ENCODE measurements at places on chromosomes 13 and 19. TPM values are rescaled to one million over a fixed set of nuclear protein-coding genes. Genes with fewer than 3 reads are reported as not detected.

DNA sequence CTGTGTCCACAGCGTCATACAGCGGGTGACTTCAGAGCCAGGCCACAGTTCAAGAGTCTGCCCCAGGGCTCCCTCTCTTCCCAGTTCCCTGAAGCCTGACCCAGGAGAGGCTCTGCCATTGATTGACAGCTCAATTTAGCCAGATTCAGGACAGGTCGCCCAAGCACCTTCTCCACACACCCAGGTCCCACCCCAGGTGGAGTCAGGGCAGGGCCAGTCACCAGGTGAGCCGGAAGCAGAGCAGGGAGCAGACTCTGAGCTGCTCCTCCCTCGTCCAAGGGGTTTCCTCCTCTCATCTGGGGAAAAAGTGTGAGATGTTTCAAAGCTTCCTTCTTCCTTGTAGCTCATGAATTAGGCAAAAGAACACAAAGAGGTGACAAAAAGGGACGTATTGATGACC lies 5.6 kb downstream of the CEACAM7 start:
- no peaks in the 10 kb centered on the region for H3K4me1 ChIP-seq
- no peak overlapping the region for H3K4me3 ChIP-seq
- no peaks in the 10 kb centered on the region for H3K27me3 ChIP-seq
- no peak overlapping the region for H3K27ac ChIP-seq
- H3K36me3 ChIP-seq = no peaks in the 10 kb centered on the region
- no peak for DNase-seq

SHISA7 gene
- 0.05 TPM for total RNA-seq

DNA sequence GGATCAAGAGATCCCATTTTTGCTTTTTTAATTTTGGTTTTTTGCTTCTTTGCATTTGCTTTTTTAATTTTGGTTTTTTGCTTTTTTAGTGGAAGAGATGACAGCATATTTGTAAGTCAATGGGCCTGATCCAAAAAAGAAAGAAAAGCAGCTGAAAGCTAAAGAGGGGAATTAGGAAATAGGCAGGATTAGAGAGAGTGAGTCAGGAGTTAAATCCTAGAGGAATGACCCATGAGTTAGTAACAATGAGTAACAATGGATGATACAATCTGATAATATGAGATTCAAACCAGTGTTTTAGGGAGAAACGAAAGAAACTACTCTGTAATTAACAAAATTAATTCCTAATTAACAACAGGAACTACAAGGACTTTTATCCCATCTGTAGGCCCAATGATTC lies 111.2 kb upstream of the SGCG start:
- H3K4me3 ChIP-seq = no peak overlapping the region
- H3K4me1 ChIP-seq = no peaks in the 10 kb centered on the region
- DNase-seq = no peak
- no peaks in the 10 kb centered on the region for H3K36me3 ChIP-seq

DNA sequence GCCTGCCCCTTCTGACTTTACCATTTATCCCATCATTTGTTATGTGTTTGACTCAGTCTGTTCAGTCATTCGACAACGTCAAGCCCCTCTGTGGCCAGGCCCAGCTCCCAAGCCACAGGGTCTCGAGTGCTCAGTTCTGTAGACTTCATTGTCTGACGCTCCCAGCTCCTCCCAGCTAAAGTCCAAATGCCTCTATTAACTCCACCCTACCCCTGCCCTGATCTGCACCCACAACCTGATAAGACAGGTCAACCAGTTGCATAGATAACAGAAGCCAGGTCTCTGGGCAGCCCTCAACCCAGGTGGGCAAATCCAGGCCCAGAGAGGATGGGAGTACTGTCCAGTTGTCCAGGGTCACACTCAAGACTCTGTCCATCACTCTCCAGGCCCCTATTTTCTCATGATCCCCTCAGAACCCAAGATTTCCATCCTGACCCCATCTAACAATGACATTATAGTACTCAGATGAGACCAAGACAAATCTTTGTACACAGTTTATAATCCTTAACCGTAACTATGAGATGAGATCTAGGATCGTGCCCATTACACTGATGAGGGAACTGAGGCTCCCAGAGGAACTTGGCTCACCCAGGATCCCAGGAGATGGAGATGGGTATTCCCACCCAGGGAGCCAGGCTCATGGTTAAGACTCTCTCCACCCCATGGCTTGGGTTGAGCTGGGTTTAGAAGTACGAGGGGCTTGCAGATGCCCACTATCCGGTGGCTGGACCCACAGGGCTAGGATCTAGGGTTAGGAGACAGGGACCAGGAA lies 1.1 kb downstream of the TM6SF2 start:
- no peaks in the 10 kb centered on the region for H3K4me1 ChIP-seq
- H3K27ac ChIP-seq = peak overlapping the region; percentile 69
- H3K27me3 ChIP-seq = peaks cover 17% of the 10 kb centered on the region
- H3K36me3 ChIP-seq = peaks cover 4% of the 10 kb centered on the region
- DNase-seq = no peak

DNA sequence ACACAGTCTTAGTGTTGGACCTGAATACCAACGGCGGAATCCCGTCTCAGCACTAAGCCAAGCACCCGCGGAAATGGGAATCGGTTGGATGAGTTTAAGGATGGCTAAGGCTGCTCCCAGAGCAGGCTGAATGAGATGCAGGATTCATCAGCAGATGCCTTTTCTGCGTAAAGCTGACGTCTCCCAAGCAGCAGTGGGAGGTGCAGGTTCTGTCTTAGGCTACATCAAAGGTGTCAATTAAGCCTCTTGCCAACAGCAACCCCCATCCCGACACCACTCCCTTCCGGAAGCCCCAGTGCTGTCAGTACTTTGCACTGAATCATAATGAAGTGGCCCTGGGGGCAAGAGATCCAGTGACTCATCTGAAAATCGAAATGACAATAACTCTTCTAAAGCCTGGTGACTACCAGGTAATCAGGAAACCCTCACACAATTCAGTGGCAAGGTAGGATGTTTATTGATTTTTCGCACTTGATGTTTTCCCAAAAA lies 275.6 kb downstream of the DCLK1 start:
- no peak for DNase-seq
- H3K27ac ChIP-seq = peak overlapping the region; percentile 44
- H3K4me3 ChIP-seq = no peak overlapping the region
- peaks cover 35% of the 10 kb centered on the region for H3K27me3 ChIP-seq
- peaks cover 5% of the 10 kb centered on the region for H3K36me3 ChIP-seq

- peaks cover 21% of the 10 kb centered on the region for H3K4me1 ChIP-seq
- no peak for DNase-seq
- peak overlapping the region; percentile 97 for H3K4me3 ChIP-seq
- H3K27me3 ChIP-seq = no peaks in the 10 kb centered on the region
- H3K27ac ChIP-seq = peak overlapping the region; percentile 93
Measured at GRCh38 chr19:41957838-41958366, 1.2 kb downstream of the RABAC1 start.

DNA sequence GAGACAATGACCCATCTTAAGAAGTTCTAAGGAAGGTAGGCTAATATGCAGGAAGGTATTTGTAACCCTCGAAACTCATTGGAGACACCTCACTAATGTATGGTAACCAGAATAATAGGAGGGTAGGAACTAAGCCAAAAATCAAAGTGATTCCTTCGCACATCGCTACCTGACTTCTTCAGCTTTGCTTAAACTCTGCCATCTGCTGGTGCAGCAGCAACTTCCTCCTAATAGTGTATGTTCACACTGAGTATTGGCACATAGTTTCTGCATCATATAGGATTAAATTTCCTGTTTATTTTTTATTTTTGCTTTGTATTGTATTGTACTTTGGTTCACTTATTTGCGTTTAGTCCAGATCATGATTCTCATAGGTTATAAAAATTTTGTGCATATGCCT lies 676.2 kb downstream of the GPC5 start:
- H3K4me1 ChIP-seq = no peaks in the 10 kb centered on the region
- no peak for DNase-seq
- no peak overlapping the region for H3K27ac ChIP-seq
- no peaks in the 10 kb centered on the region for H3K27me3 ChIP-seq
- H3K36me3 ChIP-seq = no peaks in the 10 kb centered on the region
- H3K4me3 ChIP-seq = no peak overlapping the region

DNA sequence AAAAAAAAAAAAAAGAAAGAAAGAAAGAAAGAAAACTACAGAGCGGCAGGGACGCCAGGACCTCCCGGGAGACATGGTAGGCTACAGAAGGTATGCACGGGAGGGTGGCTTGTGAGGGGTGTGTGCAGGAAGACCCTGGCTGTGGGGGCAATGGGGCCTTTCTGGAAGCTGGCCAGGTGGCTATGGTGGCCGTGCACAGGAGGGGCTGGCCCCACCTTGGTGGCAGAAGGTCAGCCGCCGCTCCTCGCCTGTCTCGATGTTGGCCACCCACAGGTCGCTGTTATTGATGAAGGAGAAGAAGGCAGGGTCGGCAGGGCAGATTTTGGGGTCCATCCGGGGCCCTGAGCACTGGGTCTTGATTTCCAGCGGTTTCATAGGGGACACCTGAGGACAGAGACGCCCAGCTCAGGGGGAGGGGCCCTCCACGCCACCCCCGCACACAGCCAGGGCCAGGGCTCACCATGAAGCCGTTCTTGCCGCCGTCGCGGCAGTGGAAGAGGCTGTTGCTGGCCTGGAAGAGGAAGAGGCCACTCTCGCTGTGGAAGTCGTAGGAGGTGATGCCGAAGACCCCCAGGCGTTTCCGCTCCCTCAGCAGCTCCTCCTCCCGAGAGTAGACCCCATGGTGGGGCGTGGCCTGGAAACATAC lies 19.8 kb downstream of the DPP9 start:
- no peak overlapping the region for H3K27ac ChIP-seq
- no peaks in the 10 kb centered on the region for H3K4me1 ChIP-seq
- DNase-seq = no peak
- H3K36me3 ChIP-seq = no peaks in the 10 kb centered on the region

POU2F2 gene
- total RNA-seq = 1.7 TPM

GRCh38 chr13:37349916-37350315 lies 244.5 kb upstream of the CSNK1A1L start:
- no peaks in the 10 kb centered on the region for H3K27me3 ChIP-seq
- no peak overlapping the region for H3K4me3 ChIP-seq
- peaks cover 16% of the 10 kb centered on the region for H3K4me1 ChIP-seq
- H3K36me3 ChIP-seq = no peaks in the 10 kb centered on the region

- no peaks in the 10 kb centered on the region for H3K36me3 ChIP-seq
- H3K4me1 ChIP-seq = peaks cover 10% of the 10 kb centered on the region
- DNase-seq = no peak
- H3K4me3 ChIP-seq = no peak overlapping the region
- H3K27me3 ChIP-seq = peaks cover 3% of the 10 kb centered on the region
Measured at GRCh38 chr13:112887151-112887550, 81.9 kb upstream of the MCF2L start.

ZNF729 gene
- total RNA-seq = not detected

DNA sequence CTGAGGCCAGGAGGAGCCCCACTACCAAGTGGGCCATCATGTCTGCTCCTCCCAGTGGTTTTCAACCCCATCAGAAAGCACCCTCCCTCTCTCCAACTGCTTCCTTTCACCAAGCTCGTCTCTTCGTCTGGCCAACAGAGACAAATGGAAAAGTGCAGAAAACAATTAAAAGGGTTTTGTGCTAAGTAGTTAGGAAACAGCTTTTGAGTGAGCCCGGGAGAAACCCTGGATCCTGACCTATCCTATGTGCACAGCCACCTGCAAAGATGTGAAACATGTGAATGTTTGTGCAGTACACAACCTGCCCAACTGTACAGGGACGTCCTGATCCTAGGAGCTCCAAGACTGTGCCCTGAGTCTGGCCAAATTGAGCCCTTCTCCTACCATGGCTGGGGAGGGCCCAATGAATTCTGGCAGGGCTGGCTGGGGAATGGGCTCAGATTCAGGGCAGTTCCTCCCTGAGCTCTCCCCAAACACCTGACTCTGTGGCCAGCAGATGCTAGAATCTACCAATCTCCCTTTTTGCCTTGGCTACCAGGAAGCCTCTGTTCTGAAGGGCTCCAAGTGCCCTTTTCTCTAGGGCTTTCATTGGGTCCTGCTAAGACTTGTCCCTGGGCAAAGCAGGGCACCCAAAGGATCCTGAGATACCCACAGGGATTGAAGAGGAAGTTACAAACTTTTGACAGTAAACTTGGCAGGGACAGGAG lies 7.9 kb downstream of the TLE5 start:
- H3K27ac ChIP-seq = peak overlapping the region; percentile 96
- peak overlapping the region; percentile 81 for H3K4me3 ChIP-seq
- no peaks in the 10 kb centered on the region for H3K27me3 ChIP-seq
- DNase-seq = no peak

All from type B pancreatic cell (in vitro differentiated cells).